ENCODE measurements at places on chromosomes 4 and X.
A peak's percentile ranks its signal among the peaks of the same experiment; 100 is the strongest.

- no peak for DNase-seq
Observed at GRCh38 chr4:87717276-87718031, 67.4 kb downstream of the DMP1 start.

DNA sequence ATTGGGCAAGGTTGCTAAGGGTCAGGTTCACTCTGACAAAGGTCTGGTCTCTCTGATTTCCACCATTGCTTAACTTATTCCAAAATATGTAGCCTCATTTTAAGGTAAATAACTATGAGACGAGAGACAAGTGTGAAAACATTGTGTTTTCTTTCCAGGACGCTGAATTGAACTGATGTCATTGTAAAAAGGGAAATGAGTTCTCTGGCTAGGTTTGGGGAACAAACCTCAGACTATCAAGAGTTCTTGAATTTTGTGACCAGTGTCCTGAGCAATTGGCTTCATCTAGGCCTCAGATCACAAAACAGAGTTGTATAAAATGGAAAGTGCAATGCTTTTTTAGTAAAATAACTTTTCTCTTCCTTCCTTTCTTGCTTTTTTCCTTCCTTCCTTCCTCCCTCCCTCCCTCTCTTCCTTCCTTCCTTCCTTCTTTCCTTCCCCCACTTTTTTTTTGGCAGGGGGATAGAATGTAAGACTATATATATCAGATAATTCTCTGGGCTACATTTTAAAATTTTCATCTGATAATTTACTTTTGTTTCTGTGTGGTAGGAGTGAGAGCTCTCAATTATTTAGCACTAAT is 30.8 kb upstream of the CXCL8 start:
- no peak for DNase-seq

- no peak for DNase-seq
Observed at GRCh38 chr4:169823685-169824084, 65.9 kb upstream of the HPF1 start.

DNA sequence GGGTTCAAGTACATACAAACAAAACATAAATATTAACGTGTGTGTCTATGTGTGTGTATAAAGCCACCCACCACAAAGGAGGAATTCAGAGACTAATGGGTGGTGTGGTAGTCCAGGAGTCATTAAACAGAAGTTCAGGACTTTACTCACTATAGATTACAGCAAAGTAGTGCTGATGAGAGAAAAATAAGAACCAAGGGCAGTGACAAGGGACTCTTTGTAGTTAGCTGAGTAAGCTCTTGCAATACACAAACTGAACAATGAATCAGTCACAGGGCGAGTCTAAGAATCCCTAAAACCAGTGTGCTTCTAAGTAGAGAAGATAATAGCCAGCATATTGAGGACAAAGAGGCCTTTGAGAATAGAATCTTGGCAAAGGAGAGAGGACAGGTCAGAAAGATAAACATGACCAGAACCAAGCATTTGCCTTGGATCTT is 232.4 kb downstream of the PPP3CA start:
- DNase-seq: no peak

DNA sequence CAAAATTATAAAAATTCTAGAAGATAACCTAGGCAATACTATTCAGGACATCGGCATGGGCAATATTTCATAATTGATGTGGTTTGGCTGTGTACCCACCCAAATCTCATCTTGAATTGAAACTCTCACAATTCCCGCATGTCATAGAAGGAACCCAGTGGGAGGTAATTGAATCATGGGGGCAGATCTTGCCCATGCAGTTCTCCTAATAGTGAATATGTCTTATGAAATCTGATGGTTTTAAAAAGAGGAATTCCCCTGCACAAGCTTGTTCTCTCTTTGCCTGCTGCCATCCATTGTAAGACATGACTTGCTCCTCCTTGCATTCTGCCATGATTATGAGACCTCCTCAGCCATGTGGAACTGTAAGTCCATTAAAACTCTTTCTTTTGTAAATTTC is 77.7 kb downstream of the DDX60 start:
- no peak for DNase-seq

GRCh38 chr4:52643785-52644244 is 15.3 kb downstream of the USP46 start:
- DNase-seq: peak; percentile 89

DNA sequence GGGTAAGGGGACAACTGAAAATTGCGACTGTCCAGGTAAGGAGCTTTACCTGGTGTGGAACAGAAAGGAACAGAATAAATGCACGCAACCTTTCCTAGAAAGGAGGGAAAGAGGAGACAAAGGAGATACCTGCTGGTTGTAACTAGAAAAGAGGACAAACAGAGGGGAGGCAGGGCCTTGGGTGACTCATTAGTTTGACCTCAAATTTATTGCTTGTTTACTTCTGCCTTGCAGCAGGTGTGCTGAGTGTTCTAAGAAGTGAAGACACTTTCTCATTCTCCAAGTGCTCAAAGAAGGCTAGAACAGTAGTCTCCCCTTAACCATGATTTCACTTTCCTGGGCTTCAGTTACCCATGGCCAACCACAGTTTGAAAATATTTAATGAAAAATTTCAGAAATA is 123.1 kb upstream of the BOD1L1 start:
- DNase-seq: no peak

DNA sequence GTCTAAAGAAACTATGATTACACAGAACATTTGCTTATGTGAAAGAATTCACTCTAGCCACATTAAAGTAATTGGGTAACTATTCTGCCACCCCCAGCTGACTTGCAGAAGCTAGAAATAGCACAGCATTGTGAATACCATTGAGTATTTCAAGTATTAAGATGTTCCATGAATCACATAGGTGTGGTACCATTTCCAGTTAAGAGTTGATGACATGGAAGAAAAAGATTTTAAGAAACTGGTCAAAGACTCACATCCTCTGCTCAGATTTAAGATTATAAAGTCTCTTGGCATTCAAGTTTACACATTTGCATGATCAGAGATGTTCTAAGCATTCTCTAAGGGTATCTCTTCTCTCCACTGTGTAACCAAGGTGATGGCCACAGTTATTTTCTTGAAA is 287.5 kb downstream of the CAMK2D start:
- no peak for DNase-seq

DNA sequence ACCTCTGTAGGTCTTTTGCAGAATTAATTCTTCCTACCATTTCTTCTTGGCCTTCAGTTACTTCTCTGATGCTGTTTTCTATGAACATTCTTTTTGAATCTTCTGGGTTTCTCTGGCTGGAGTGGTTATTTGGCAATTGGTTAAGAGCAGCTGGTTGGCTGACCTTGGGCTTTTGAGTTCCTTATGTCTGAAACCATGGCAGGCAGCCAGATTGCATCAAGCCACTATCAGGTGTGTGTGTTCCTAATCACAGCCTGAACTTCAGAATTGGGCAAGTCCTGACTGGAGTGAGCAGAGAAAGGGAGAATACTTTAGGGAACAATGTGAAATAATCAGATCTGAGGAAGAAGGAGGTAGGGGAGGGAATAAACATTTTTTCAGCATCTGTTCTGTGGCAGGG is 90.2 kb downstream of the ARHGAP10 start:
- peak; percentile 88 for DNase-seq

GRCh38 chr4:7487502-7487901 is 52.8 kb upstream of the PSAPL1 start:
- no peak for DNase-seq

- DNase-seq: no peak
Observed at GRCh38 chr4:174056959-174057358, 226.5 kb downstream of the FBXO8 start.

DNA sequence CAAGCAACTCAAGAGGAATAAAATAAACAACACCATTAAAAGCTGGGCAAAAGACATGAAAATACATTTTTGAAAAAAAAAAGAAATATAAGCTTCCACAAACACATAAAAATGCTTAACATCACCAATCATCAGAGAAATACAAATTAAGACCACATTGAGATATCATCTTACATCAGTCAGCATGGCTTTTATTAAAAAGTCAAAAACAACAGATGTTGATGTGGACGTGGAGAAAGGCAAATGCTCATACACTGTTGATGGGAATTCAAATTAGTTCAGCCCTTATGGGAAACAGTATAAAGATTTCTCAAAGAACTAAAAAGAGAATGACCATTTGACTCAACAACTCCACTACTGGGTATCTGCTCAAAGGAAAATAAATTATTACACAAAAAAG is 59.6 kb downstream of the STK32B start:
- no peak for DNase-seq

- no peak for DNase-seq
Observed at GRCh38 chrX:17627026-17627425, 110.3 kb upstream of the SCML1 start.

- DNase-seq: no peak
Observed at GRCh38 chrX:22958250-22958649, 41.5 kb upstream of the DDX53 start.

GRCh38 chr4:176584031-176584606 is 208.6 kb downstream of the VEGFC start:
- DNase-seq: no peak

- DNase-seq: no peak
Observed at GRCh38 chr4:182699201-182699600, 218.0 kb downstream of the DCTD start.

GRCh38 chrX:155819966-155820491 is 61.1 kb upstream of the VAMP7 start:
- DNase-seq: no peak

DNA sequence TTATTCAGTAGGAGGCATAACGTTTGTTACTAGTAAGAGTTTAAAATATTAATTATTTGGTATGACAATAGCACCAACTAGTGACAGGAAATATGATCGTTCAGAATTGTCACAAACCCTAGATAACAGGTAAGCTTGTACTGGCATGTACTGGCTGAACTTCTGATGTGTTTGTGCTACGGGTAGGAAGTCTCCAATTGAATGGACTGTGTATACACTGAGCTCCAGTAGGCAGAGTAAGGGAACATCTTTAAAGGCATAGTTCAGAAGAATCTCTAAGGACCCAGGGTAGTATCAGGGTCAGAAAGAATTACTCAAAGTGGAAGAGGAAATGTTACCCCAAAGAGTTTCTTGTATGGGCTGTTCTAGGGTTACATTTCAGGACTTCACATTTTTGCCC is 230.4 kb downstream of the EDA2R start:
- no peak for DNase-seq

DNA sequence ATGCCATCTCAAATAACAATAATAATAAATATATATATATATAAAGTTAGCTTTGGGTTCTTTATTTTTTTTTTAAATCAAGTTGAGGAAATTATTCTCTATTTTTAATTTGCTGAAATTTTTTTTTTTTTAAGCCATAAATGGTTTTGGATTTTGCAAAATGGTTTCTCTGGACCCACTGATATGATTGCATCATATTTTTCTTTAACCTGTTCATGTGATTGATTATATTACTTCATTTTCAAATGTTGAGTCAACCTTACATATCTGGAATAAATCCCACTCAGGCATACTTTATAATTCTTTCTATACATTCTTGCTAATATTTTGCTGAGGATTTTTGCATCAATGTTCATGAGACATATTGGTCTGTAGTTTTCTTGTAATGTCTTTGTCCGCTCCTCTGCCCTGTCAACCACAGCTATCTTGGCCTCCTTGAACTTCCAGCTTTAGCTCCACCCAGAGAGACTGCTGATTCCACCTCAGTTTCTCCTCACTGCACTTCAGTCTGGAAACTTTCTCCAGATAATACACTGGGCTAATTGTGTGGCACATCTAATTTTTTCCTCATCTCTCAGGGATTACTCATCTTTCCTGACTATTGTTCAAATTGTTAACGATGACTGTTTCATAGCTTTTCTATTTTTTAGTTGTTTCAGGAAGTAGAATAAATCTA is 160.9 kb upstream of the GIMD1 start:
- no peak for DNase-seq

DNA sequence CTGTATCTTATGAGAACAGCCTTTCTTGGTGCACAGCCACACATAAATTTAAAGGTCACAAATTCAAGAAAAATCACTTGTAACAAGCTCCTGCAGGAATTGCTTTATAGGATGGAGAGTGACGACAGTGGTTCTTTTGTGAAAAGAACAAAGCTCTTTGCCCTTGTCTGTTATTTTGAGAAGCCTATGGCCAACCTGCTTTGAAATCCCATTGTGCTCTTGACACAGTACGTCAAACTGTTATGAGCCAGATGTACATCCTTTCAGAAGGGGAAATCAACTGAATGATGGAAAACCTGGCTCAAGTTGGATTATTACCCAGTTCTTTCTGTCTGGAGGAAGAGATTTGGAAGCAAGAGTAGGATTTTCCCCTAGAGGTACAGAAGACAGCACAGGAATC is 1454.2 kb downstream of the ARAP2 start:
- no peak for DNase-seq

GRCh38 chr4:52423967-52424366 is 235.1 kb downstream of the USP46 start:
- no peak for DNase-seq

- DNase-seq: no peak
Observed at GRCh38 chr4:67573193-67573592, 14.7 kb downstream of the STAP1 start.

- DNase-seq: no peak
Observed at GRCh38 chrX:45697591-45697990, 496.9 kb upstream of the DIPK2B start.

DNA sequence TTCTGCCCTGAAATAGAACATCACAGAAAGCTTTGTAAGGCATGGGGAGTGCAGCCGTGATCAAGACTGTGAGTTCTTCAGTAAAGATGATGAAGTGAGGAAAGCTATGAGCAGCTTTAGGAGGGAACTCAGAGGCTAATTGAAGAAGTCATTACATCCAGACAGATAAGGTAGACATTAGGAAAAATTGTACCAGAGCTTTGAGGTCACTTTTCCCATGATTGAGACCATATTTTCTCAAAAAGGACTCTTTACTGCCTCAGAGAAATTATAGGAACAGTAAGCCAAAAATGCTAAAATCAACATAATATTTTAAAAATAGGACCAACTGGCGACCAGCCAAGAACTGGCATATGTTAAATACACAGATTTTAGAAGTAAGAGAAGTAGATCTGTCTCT is 11.2 kb downstream of the CHST7 start:
- DNase-seq: no peak

GRCh38 chrX:39757971-39758370 is 339.8 kb downstream of the BCOR start:
- no peak for DNase-seq

DNA sequence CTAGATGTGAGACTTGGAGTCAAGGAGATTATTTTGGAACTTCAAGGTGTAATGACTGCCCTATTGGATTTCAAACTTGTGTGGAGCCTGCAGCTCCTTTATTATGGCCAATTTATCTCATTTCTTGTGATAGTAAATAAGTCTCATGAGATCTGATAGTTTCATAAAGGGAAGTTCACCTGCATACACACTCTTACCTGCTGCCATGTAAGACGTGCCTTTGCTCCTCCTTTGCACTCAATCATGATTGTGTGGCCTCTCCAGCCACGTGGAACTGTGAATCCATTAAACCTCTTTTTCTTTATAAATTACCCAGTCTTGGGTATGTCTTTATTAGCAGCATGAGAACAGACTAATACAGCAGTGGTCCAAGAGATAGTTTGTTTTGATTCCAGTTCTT is 19.1 kb downstream of the PF4 start:
- no peak for DNase-seq
